ENCODE measurements at places on chromosomes 12 and 14.

DNA sequence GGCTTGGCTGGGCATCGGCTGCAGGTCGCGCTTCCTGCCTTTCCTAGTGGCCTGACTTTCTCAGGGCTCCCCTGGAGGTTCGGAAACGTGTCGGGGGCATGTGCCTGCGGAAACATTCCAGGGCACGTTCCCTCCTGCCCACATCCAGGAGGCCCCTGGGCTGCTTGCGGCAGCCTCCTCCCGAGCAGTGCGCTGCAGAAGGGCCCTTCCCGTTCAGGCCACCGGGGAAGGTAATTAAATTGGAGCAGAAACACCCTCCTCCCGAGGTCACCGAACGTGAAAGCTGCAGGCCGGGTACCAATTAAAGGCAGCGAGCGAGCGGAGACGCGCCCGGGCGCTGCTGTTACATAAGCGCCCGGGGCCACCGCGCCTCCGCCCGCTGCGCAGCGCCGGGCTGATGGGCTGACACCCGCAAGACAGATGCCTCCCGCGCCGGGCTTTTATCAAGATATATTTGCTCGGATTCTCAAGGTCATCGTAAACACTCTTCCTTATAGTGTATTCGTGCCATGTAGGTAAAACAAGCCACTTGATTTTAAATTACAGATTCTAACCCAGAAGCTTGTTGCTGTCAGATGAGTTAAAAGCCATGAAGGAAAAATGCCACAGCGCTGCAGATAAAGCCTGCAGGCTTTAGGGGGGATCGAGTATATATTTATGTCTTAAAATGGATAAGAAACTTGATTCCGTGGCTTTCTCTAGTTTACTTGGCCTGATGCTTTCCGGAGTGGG is 31.4 kb downstream of the SSPN start:
- peak; percentile 47 for DNase-seq

DNA sequence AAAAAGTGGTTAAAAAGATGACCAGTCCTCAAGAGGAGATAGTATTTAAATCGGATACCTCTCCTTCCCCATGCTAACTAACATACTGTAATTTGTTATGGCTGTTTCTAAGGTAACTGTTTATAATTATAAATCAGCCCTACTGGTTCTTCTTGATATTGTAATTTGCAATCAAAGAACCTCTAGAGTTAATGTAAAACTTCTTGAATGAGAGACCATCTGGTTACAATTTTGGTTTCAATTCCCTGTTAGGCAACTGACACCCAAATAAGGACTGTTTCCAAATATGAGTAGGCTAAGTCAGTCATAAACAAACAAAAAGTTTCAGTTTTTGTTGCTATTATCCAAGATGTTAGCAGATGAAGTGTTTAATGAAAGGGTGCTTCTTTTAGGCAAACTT is 120.2 kb upstream of the DNM1L start:
- DNase-seq, result peak; percentile 69

GRCh38 chr12:53739214-53740129 is 12.2 kb upstream of the CALCOCO1 start:
- peak; percentile 50 for DNase-seq

- no peak for DNase-seq
Observed at GRCh38 chr14:20811986-20812975, 9.6 kb upstream of the RNASE1 start.

DNA sequence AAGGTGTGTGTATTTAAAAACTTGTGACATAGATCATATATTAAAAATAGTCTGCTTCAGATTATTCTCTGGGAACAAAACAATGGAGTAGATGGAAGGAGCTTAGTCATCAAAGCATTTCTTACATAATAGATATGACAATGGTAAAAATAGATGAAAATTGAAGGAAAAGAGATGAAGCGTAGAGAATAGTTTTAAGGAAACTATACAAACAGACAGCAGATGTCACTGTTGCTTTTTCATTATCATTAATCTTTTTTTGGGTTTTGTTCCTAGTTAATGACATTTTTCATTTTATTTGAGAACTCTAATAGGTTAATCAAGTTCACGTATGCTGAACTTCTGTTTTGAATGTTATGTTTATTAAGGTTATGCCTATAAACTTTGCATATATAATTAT is 149.2 kb upstream of the FBXO33 start:
- DNase-seq, result no peak

DNA sequence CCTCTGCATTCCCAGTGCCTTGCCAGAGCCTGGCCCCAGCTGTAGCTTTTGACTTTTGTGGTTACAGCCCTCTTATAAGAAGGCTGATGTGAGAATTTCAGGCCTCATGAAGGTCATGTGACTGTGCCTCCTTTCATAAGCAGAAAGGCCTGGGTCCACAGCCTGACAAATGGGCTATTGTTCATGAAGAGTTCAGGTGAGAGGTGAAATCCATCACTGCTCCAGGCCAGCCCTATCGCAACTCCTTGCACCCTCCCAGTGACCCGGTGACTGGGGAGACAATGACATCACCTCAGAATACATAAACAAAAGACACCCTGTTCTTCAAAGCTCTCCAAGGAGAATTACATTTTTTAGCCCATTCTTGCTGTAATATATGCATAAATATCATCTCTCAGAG is 321.5 kb downstream of the PCNX1 start:
- DNase-seq, result no peak

- no peak for DNase-seq
Observed at GRCh38 chr12:117718559-117718958, 250.2 kb downstream of the KSR2 start.

DNA sequence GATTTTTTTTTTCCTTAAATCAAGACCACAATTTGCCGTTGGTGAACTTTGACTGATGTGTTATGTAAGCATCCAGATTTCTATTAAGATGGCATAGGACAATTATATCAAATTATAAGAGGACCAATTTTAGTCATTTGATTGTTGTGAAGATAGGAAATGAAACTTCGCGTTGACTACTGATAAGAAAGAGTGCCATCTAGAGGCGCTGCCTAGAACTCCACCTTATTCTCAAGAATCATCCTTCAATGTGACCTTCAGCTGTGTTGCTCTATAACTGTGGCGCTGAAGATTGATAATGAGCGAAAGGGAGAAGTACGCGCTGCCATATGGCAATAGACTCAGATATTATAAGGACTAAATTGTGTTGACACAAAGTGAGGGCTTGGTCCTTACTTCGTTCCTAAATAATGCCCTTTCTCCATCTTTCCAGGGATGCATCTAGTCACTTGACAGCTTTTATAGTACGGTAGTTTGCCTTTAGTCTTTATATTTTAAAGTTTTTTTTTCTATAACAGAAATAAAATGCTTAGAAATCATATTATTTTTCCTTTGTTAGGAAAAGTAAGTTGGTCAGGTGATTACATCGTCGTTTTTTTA is 350.8 kb upstream of the STXBP6 start:
- DNase-seq, result peak; percentile 18

GRCh38 chr12:38543151-38543550 is 226.6 kb downstream of the ALG10B start:
- DNase-seq, result no peak

GRCh38 chr12:1630133-1630826 is 1.2 kb downstream of the WNT5B start:
- peak; percentile 62 for DNase-seq

DNA sequence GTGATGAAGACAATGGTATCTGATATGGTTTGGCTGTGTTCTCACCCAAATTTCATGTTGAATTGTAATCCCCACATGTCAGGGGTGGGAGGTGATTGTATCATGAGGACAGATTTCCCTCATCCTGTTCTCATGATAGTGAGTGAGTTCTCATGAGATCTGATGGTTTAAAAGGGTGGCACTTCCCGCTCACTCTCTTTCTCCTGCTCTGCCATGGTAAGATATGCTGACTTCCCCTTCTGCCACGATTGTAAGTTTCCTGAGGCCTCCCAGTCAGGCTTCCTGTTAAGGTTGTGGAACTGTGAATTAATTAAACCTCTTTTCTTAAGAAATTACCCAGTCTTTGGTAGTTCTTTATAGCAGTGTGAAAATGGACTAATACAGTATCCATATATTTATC is 25.6 kb upstream of the PTHLH start:
- no peak for DNase-seq

GRCh38 chr14:83908419-83908818 is 1621.5 kb upstream of the FLRT2 start:
- no peak for DNase-seq

GRCh38 chr14:63287666-63288483 is 30.9 kb downstream of the GPHB5 start:
- no peak for DNase-seq

DNA sequence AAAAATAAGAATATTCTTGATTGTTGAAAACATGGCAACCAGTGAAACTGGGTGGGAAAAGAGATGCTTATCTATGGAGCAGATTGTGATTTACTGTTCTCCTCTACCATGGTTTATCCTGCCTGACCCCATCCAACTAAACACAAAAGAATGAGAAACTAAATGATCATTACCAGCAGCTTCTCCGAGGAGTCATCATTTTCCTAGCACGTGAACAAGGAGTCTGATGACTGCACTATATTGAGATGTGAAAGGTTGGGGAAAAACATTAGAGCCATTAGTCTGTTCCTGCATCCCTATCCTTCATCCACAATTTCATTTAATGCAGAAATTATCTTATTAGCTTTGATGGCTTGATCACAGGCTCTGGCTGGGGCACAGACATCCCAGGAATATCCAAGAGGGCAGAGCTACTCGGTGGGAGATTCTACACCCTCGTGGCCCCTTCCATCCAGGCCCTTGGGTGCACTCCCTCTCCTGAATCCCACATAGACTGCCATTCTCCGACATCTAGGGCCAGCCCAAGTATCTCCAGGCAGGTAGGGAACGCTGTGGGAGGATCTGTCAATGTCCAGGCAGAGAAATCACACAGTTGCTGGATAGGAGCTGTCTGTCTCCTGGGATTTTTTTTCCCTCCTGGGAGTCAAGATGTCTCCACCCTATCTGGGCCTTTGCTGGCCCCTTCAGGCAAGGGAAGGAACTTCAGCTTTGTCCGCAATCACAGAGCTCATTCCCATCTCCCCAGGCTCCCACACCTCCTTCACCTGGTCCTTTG is 43.3 kb upstream of the DHRS4 start:
- no peak for DNase-seq

GRCh38 chr14:89187501-89187900 is 229.5 kb downstream of the FOXN3 start:
- DNase-seq, result no peak

GRCh38 chr14:71267691-71268090 is 360.4 kb downstream of the PCNX1 start:
- no peak for DNase-seq

DNA sequence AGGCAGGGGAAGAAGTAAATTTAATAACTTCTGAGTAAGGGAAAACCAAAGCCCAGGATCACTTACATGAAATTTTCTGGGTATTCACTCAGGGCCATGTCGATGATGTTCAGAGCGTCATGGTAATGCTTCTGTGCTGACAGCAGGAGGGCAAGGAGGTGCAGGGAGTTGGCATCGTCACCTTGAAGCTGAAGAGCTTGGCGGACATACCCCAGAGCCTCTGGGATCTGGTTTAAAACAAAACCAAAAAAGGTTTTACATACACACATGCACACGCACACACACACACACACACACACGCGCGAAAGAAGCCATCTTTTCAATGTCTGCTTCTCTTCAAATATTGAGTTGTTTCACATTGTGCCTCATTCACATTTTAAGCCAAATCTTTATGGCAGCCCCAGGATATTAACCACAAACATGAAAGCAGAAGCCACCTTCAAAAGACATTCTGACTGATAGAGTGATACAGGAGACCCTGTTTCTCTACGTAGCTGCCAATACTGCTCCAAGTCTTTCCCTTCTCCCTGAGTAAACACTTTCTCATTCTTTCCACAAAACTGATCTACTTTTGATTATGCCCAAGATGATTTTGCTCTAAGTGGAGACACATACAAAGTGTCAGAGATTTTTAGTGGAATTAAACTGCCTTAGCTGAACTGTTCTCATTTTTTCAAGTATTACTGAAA is 172.1 kb downstream of the TTC7B start:
- no peak for DNase-seq

- DNase-seq, result no peak
Observed at GRCh38 chr12:4477129-4477528, 31.5 kb upstream of the FGF6 start.

- DNase-seq, result no peak
Observed at GRCh38 chr14:59768855-59769375, 101.7 kb downstream of the RTN1 start.

DNA sequence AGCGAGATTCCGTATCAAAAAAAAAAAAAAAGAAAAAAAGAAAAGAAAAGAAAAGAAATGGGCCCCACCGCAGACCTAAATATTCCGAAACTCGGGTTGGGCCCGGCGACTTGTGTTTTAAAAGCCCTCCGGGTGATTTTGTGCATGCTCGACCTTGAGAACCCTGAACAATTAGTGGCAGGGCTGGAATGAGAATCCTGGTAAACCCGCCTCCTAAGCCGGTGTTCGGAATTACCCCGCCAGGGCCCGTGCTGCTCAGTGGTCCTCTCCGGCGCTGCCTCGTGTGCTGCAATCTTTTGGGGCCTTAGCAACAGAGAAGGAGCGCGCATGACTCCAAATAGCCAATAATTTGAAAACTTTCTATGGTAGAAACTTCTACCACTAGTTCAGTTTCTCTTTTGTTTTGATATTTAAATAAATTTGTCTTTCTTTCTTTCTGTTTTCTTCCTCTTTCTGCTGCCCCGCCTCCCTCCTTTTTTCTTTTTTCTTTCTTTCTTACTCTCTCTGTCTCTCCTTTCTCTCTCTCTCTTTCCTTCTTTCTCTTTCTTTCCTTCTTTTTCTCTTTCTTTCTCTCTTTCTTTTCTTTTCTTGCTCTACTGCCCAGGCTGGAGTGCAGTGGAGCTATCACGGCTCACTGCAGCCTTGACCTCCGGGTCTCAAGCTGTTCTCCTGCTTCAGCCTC is 1.5 kb upstream of the GALNT6 start:
- peak; percentile 81 for DNase-seq

GRCh38 chr12:98295681-98296080 is 219.7 kb upstream of the TMPO start:
- DNase-seq, result no peak

- no peak for DNase-seq
Observed at GRCh38 chr12:105949391-105949790, 189.4 kb downstream of the NUAK1 start.

DNA sequence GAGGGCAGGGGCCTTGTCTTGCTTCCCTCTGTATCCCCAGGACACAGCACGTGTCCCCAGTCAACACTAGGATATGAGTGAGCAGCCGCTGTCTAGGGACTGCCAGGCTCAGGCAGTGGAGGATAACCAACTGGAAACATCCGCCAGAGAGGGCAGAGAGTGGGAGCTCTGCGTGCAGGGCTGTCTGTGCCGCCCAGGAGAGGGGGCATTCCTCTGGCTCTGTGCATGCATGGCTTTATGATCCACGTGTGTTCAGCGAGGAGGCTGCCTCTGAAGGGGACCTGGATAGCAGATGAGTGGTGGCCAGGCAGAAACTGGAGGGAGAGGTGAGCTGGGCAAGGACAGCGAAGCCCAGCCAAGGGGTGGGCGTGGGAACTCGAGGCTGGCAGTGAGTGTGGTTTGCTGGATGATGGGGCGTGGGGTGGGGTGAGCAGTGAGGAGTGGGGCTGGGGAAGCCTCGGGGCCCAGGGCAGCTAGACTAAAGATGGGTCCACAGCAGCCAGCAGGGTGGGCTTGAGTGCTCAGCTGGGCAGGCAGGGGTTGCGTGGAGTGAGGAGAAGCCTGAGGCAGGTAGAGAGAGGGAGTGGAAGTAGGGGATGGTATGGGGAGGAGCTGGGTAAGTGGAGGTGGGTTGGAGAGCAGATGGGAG is 72.9 kb downstream of the PRIMA1 start:
- DNase-seq, result no peak

GRCh38 chr12:83378186-83378727 is 691.6 kb downstream of the TMTC2 start:
- no peak for DNase-seq

All from B cell (primary cell).